ENCODE measurements at places on chromosomes 6 and 20.

DNA sequence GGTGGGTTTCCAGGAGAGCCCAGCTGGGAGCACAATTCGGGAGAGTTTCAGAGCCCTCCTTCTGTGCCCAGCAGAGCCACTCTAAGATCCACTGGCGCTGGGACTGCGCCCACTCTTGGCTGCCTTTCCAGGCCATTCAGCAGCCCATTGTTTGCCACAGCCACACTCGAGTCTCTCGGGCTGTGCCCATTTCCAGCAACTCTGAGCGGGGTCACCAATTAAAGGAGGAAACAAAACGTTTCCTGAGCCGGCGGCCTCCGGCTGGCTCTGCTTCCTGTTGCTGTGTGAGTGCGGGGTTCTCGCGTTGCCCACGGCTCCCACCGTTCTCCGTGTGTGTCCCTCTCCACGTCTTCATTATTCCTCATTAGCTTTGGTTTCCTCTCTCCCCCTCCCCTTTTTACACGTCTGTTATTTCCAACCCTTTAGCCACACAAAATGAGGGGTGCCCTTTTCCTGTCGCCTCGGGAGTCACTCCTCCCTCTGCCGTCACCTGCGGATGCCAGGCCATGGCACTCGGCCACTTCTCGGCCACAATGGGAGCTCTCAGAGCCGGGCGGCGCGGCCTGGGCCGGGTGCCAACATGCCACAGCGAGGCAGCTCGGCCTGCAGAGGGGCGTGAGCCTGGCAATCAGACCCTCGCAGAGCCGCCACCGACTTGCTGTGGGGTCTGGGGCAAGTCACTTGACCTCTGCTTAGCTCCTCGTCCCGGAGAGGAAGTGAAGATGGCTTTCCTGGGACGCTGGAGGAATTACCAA lies 94.3 kb upstream of the NKX2-2 start:
- DNase-seq = no peak

DNA sequence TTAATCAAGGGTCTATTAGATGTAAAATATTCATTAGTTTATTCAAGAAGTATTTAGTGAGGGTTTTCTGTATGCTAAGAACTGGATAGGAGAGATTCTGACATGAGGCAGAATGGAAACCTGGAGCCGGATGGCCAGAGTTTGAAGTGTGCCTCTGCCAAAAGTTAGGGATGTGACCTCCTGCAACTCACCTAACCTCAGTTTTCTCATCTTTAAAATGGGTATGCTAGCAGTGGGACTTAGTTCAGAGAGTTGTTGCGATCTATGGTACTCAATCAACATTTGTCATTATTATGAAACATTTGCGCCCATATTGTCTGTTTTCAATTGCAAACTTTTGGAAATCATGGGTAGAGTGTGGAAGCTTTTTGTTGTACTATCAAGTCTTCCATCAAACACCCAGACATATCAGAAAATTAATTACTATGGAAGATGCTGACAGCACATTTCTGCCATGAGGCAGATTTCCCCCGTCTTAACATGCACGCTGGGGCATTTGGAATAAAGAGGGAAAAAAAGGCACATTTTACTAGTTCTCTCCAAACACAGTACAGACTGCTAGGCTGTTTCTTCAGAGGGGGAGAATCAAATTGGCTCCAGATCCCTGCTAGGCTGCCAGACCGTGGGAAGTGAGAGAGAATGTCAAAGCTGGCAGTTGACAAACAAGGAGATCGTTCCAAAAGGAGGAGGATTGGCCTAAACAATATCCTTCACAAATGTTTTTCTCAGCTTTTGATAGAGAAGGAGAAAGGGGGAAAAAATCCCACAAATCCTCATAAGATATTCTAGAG lies 205.3 kb upstream of the TSHZ2 start:
- DNase-seq = no peak

DNA sequence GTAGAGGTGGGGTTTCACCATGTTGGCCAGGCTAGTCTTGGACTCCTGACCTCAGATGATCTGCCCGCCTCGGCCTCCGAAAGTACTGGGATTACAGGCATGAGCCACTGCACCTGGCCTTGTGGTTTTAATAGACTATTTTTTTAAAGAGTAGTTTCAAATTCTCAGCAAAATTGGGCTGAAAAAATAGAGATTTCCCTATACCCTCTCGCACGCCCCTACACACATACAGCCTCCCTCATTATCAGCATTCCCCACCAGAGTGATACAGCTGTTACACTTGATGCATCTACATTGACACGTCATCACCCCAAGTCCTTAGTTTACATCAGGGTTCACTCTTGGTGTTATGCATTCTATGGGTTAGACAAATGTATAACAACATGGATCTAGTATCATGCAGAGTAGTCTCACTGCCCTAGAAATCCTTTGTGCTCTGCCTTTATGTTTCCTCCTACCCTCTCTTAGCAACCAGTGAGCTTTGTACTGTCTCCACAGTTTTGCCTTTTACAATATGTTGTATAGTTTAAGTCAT lies 103.6 kb downstream of the CDYL start:
- no peak for DNase-seq

DNA sequence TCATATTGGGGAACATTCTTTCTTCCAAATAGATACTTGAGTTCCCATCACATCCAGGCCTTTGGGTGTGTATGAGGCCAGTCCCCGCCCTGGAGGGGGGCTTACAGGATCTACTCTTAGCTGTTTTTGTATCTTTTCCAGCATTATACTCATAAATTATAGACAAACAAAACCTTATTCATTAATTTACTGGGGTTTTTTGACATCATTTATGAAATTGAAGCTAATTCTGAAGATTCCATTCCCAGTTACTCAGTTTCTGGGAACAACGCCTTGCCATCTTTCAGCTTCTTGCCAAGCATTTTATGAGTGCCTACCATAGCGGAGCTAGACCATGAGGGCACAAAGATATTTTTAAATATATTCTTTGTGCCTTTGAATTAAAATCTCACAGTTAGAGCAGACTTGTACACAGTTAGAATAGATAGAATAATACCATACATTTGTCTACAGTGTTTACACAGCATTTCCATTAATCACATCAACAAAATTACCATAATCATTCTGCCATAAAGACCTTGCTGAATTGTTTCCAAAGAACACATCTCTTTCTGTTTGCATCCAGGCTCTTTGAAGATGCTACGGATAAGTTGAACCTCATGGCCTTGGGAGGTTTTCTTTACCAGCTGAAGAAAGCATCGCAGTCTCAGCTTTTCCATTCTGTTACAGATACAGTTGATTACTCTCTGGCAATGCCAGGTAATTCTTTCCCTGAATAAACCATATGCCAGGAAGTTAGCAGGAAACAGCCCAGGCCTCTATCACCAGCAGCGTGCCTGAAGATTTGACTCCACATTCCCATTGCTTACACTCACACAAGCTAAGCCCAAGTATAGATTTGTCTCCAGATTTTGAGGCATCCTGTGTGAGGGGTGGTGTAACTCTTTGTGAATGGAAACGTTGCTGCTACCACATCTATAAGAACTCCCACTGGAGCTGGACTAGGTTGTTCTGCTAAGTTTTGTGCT lies 75.4 kb upstream of the PBOV1 start:
- no peak for DNase-seq

- DNase-seq = no peak
Observed at GRCh38 chr6:31723245-31723979, at the start of gene MPIG6B. Gene MPIG6B, plus strand, starts transcription at chr6:31723373. Its CDS starts 11 bp downstream, at chr6:31723384.

- no peak for DNase-seq
Observed at GRCh38 chr20:58707770-58708169, 15.2 kb downstream of the NPEPL1 start.
